ENCODE measurements at places on chromosomes 2 and 18.

- no peak for DNase-seq
Measured at GRCh38 chr2:143960177-143960576, 559.7 kb downstream of the ZEB2 start.

- DNase-seq, result no peak
Measured at GRCh38 chr2:189260361-189260814, 80.8 kb upstream of the COL5A2 start.

DNA sequence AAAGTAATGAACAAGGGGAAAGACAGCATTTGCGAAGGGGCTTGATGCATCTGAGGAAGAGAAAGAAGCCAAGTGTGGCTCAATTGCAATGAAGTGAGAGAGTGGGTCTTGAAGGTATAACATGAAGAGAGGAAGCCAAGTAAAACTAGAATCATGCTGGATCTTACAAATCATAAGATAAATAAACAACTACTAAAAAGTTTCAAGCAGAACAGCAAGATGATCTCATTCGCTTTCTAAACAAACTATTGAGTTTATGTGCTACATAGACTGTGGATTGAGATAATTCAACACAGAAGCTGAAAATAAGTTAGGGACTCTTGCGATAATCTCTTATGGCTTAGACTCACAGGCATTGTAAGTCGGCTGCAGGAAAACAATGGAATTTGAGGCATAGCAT, 1310.5 kb upstream of the NRXN1 start:
- DNase-seq, result no peak

- no peak for DNase-seq
Measured at GRCh38 chr2:221167561-221167960, 404.5 kb downstream of the EPHA4 start.

- DNase-seq, result no peak
Measured at GRCh38 chr2:182542501-182543258, 115.8 kb upstream of the PDE1A start.

GRCh38 chr2:99711144-99711543, 221.3 kb upstream of the REV1 start:
- DNase-seq, result no peak

DNA sequence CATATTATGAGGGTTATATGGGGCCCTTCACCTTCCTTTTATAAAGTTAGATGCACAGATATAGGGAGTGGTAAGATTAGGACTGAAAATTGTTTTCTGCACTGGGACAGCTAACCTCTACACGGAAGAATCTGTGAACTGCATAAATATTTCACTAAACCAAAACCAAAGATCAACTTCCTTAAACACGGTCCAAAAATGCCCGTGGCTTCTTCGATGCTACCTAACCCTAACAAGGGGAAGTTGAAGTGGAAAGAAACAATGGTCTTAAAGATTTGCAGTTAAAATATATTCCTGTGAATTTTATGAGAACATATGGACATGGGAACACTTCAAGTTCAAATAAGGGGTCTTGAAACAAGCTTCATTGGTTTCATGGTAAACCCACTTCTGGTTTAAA, 33.3 kb upstream of the PAX3 start:
- no peak for DNase-seq

- no peak for DNase-seq
Measured at GRCh38 chr2:209305746-209306196, 118.1 kb upstream of the MAP2 start.

GRCh38 chr18:65659312-65659711, 91.5 kb upstream of the CDH7 start:
- DNase-seq, result no peak

- no peak for DNase-seq
Measured at GRCh38 chr2:75311993-75312392, 112.7 kb upstream of the TACR1 start.

DNA sequence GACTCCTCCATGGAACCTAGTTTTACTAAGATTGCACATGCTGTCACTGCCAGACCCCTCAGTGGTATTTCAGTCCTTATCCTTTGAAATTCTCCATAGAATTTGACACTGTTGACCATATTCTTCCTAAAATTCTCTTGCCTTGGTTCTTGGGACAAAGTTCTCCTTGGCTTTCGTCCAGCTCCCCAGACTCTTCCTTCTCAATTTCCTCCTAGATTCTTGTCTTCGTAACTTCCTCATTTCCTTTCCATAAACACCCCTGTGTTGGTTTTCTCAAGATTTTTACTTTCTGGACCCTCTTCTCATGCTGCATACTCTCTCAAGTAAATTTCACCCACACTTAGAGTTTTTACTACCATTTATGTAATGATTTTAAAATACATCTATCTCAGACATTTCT, 96.6 kb upstream of the TWSG1 start:
- DNase-seq, result no peak

DNA sequence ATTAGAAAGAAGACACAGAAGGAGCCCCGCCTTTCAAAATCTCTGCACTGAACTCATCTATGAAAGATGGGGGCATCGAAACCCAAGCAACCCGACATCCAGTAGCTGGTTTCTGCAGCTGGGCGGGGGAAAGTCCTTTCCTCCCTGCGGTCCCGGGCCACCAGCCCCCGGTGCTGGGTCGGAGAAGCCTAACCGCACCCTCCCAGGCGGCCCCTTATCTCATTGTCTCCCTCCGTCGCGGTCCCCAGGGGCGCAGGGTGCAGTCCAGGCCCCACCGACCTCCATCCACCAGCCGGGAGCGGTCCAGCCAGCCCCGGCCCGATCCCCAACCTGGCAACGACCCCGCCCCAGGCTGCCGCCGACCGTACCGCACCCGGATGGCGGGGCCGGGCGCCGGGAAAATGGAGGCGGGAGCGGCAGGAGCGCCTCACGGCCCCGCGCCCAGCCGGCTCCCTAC, 452 bp downstream of the RAPH1 start:
- no peak for DNase-seq

GRCh38 chr18:12637393-12637792, 20.5 kb downstream of the SPIRE1 start:
- no peak for DNase-seq

- no peak for DNase-seq
Measured at GRCh38 chr18:25827228-25827627, 263.2 kb downstream of the SS18 start.
